ENCODE measurements at places on chromosomes 16 and 17. TPM values are rescaled to one million over a fixed set of nuclear protein-coding genes. Genes with fewer than 3 reads are reported as not detected.

DNA sequence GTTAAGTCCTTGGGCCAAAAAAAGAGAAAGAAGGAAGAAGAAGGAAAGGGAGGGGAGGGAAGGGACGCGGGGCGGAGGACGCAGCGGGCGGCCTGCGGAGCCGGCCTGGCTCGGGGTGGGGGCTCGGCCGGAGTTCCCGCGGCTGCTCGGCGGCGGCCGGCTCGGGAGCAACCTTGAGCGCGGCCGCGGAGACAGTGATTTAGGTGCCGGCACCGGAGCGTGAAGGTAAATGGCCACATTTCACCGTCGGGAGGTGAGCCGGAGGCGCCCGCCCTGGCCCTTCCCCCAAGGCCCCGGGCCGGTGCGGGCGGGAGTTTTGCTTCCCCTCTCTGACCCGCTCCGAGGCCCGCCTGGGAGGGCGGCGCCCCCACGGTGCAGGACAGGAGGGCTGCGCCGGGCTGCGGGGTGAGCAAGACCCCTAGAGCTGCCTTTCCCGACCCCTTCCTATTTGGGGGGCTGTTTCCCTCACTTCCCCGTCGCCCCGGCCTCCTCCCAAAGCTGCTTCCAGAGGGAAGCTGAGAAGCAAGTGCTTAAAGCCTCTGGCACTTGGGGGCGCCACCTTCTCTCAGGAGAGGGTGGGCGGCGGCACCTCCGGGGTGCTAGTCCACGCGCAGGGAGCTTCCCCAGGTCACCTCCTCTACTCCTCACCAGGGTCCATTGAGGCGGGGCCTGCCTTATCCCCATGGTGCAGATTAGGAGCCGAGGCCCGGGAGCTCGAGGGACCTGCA lies 56.5 kb downstream of the MRM1 start:
- no peak overlapping the region for H3K27ac ChIP-seq
- peaks cover 71% of the 10 kb centered on the region for H3K27me3 ChIP-seq
- H3K4me3 ChIP-seq = peak overlapping the region; percentile 55
- no peak for DNase-seq

DNA sequence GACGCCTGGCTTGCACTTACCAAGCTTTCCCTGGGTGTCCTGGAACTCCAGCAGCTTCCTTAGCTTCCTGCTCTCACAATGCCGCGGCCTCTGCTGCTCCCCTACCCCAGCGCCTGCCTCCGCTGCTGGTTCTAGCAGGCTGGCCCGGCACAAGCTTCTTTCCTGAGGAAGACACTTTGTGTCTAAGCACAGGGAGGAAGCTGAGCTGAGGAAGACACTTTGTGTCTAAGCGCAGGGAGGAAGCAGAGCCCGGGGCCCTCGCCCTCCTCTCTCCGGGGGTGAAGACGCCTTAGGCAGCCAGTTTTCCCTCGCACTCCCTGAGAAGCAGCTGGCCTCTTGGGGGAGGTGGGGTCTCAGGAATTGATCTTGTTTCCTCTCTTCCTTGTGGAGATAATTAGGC lies 64.9 kb downstream of the PLD6 start:
- DNase-seq = no peak
- peaks cover 80% of the 10 kb centered on the region for H3K36me3 ChIP-seq
- no peak overlapping the region for H3K4me3 ChIP-seq
- no peaks in the 10 kb centered on the region for H3K27me3 ChIP-seq
- no peak overlapping the region for H3K27ac ChIP-seq

FNDC8 gene
- total RNA-seq = not detected

- no peaks in the 10 kb centered on the region for H3K27me3 ChIP-seq
- H3K4me1 ChIP-seq = no peaks in the 10 kb centered on the region
- no peaks in the 10 kb centered on the region for H3K36me3 ChIP-seq
- H3K4me3 ChIP-seq = no peak overlapping the region
- no peak for DNase-seq
These were observed 410.4 kb upstream of the MON1B start for GRCh38 chr16:76780556-76780955.

DNA sequence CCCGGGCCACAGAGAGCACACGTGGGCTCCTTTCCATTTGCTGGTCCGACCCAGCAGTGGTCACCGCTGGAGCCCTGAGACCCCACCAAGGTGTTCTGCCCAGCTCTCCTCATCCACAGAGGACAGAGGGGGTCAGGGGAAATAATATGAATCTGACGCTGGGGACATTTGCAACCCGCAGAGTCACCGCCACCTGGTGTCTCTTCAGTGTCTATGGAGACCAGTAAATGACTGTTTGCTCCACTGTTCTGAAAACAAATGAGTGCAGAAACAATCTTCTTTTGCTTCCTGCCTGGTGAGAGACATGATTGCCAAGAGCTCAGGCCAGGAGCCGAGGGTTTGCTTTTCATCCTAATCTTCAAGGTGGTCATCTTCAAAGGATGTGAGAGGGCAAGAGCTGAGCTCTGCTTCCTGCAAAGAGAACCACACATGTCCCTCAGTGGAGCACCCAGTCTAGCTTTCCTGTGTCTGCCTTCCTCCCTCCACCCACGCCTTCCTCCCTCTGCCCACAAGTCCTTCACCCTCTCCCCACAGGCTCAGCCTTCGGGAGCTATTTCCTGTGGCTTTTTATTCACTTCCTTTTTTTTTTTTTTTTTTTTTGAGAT lies 14.7 kb upstream of the KLHDC4 start:
- no peak overlapping the region for H3K27ac ChIP-seq
- peaks cover 25% of the 10 kb centered on the region for H3K4me1 ChIP-seq
- DNase-seq = no peak
- H3K36me3 ChIP-seq = no peaks in the 10 kb centered on the region

- no peak overlapping the region for H3K4me3 ChIP-seq
- DNase-seq = no peak
- no peak overlapping the region for H3K27ac ChIP-seq
- peaks cover 7% of the 10 kb centered on the region for H3K4me1 ChIP-seq
These were observed 21.9 kb downstream of the DNAI2 start for GRCh38 chr17:74295625-74296547.

DNA sequence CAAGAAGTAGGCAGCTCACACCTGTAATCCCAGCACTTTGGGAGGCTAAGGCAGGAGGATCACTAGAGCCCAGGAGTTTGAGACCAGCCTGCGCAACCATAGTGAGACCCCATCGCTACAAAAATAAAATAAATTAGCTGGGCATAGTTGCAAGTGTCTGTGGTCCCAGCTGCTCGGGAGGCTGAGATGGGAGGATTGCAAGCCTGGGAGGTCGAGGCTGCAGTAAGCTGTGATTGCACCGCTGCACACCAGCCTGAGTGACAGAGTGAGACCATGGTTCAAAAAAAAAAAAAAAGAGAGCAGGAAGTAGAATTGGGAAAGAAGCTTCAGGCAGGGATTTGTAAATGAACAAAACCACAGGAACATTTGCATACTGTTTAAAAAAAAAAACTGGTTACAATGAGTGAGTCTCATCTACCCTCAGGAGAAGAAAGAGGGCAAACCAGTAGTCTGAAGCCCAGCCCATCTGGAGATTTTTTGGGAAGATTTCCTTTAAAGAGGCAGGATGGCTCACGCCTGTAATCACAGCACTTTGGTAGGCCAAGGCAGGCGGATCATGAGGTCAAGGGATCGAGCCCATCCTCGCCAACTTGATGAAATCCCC lies 7.9 kb downstream of the MPV17L start:
- H3K4me3 ChIP-seq = no peak overlapping the region
- H3K27ac ChIP-seq = peak overlapping the region; percentile 54
- no peaks in the 10 kb centered on the region for H3K36me3 ChIP-seq
- no peak for DNase-seq
- no peaks in the 10 kb centered on the region for H3K27me3 ChIP-seq

- no peaks in the 10 kb centered on the region for H3K27me3 ChIP-seq
- DNase-seq = no peak
- H3K4me3 ChIP-seq = no peak overlapping the region
These were observed 13.5 kb downstream of the LGALS3BP start for GRCh38 chr17:78966123-78966813.

- H3K36me3 ChIP-seq = no peaks in the 10 kb centered on the region
- H3K4me1 ChIP-seq = no peaks in the 10 kb centered on the region
- H3K27ac ChIP-seq = no peak overlapping the region
- no peak overlapping the region for H3K4me3 ChIP-seq
- DNase-seq = no peak
These were observed 230.1 kb downstream of the CBLN1 start for GRCh38 chr16:49051576-49051975.

GRCh38 chr16:22671301-22672076 lies 142.5 kb upstream of the HS3ST2 start:
- H3K4me3 ChIP-seq = no peak overlapping the region
- no peaks in the 10 kb centered on the region for H3K27me3 ChIP-seq
- H3K36me3 ChIP-seq = no peaks in the 10 kb centered on the region
- peaks cover 3% of the 10 kb centered on the region for H3K4me1 ChIP-seq
- no peak overlapping the region for H3K27ac ChIP-seq

DNA sequence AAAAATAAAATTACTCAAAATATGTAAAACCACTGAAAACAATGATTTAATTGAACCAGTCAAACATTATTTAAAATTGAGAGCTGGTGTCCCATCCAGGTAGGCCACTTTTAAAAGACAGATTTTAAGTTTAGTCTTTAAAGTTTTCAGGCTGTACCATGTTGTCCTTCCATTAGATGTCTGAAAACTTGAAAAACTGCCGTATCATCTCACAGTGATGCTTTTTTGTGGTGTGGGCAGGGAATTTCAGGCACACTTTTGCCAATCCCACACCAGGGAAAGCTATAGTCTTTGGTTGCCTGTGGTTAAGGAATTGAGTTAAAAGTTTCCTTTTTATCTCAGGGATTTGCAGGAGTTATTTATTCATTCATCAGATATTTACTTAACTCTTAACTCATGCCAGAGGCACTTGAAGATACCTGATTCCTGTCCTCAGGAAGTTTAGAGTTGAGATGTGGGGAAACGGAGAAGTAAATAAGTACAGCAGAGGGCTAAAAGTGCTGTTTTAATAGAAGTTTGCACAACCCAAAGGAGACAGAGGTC lies 3.2 kb downstream of the SNTB2 start:
- peaks cover 56% of the 10 kb centered on the region for H3K4me1 ChIP-seq
- no peaks in the 10 kb centered on the region for H3K36me3 ChIP-seq
- H3K4me3 ChIP-seq = no peak overlapping the region
- no peak for DNase-seq
- H3K27me3 ChIP-seq = no peaks in the 10 kb centered on the region

DNA sequence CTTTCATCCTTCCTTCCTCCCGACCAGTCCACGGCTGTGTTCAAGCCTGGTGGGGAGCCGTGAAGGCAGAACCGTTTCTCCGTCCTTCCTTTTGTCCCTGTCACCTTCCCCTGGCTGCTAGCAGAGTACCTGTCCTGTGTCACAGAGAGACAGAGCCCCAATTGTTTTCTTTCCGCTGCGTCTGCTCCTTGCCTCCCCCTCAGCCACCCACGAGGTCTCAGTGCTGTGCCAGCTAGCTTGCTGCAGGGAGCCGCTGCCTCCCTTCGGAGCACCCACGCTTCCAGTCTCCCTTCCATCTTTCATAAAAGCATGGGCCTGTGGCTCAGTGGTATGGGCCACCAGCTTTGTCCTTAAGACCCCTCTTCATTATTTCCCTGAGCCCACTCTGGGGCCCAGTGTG lies 62.2 kb downstream of the MPRIP start:
- no peaks in the 10 kb centered on the region for H3K27me3 ChIP-seq
- H3K27ac ChIP-seq = no peak overlapping the region
- no peaks in the 10 kb centered on the region for H3K36me3 ChIP-seq
- no peak overlapping the region for H3K4me3 ChIP-seq
- no peak for DNase-seq
- peaks cover 49% of the 10 kb centered on the region for H3K4me1 ChIP-seq

GRCh38 chr16:57422026-57422944 lies 17.7 kb downstream of the CCL17 start:
- peaks cover 11% of the 10 kb centered on the region for H3K36me3 ChIP-seq
- H3K27me3 ChIP-seq = no peaks in the 10 kb centered on the region
- H3K27ac ChIP-seq = no peak overlapping the region
- no peak for DNase-seq

DNA sequence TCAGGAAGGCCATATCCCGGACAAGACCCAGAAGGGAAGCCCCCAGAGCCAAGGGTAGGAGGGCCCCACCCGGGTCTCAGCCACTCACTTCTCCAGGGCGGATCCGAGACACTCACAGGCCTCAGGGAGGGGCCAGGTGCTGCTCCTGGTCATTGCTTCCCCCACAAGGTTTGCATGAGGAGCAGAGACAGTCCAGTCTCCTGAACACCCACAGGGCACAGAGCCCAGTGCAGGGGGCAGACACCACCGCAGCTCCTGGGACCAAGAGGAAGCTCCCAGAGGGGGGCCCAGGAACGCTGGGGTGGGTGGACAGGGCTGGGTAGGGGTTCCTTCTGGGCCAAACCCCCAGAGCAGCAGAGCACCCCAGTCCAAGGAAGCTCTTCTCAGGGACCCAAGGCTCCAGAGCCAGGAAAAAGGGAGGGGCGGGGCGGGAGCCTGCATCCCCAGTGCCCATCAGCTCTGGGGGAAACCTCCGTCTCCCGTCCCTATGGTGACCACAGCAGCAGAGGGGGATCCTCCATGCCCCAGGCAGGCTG lies 709 bp upstream of the MRPL28 start:
- H3K36me3 ChIP-seq = peaks cover 65% of the 10 kb centered on the region
- H3K27me3 ChIP-seq = no peaks in the 10 kb centered on the region
- H3K27ac ChIP-seq = peak overlapping the region; percentile 39
- peak; percentile 78 for DNase-seq
- H3K4me3 ChIP-seq = peak overlapping the region; percentile 58

- H3K4me3 ChIP-seq = no peak overlapping the region
- H3K4me1 ChIP-seq = no peaks in the 10 kb centered on the region
- no peak for DNase-seq
- no peak overlapping the region for H3K27ac ChIP-seq
These were observed 5.8 kb upstream of the RPRML start for GRCh38 chr17:46984892-46985291.

GRCh38 chr16:23316232-23316631 lies 14.1 kb downstream of the SCNN1B start:
- peaks cover 8% of the 10 kb centered on the region for H3K4me1 ChIP-seq
- H3K36me3 ChIP-seq = no peaks in the 10 kb centered on the region
- H3K27me3 ChIP-seq = no peaks in the 10 kb centered on the region
- H3K4me3 ChIP-seq = no peak overlapping the region
- no peak for DNase-seq
- H3K27ac ChIP-seq = no peak overlapping the region

GRCh38 chr17:72487731-72488494 lies 367.1 kb downstream of the SOX9 start:
- H3K4me1 ChIP-seq = peaks cover 19% of the 10 kb centered on the region
- H3K4me3 ChIP-seq = no peak overlapping the region
- no peak overlapping the region for H3K27ac ChIP-seq
- DNase-seq = no peak

DNA sequence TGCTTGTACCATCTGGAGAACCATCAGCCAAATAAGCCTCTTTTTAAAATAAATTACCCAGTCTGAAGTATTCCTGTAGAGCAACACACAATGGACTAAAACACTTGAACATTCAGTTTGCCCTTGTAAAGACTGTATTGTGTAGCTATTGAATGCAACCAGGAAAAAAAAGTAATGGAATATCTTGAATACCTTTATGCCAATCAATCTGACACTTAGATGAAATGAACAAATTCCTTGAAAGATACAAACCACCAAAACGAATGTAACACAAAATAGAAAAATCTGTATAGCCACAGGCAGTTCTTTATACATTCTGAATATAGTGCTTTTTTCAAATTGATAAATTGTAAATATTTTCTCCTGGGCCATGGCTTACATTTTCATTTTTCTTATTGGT lies 63.3 kb upstream of the KCNJ16 start:
- H3K27me3 ChIP-seq = no peaks in the 10 kb centered on the region
- no peaks in the 10 kb centered on the region for H3K4me1 ChIP-seq
- H3K27ac ChIP-seq = no peak overlapping the region
- no peaks in the 10 kb centered on the region for H3K36me3 ChIP-seq
- no peak overlapping the region for H3K4me3 ChIP-seq

GRCh38 chr16:85275533-85276249 lies 163.4 kb upstream of the CIBAR2 start:
- no peaks in the 10 kb centered on the region for H3K36me3 ChIP-seq
- no peaks in the 10 kb centered on the region for H3K4me1 ChIP-seq
- H3K4me3 ChIP-seq = no peak overlapping the region
- peak; percentile 83 for DNase-seq

CA4 gene
- total RNA-seq = 9.0 TPM

Data from suprapubic skin (tissue), 4 donors.